ENCODE measurements at places on chromosomes 3 and 15. TPM values are rescaled to one million over a fixed set of nuclear protein-coding genes. Genes with fewer than 3 reads are reported as not detected.

DNA sequence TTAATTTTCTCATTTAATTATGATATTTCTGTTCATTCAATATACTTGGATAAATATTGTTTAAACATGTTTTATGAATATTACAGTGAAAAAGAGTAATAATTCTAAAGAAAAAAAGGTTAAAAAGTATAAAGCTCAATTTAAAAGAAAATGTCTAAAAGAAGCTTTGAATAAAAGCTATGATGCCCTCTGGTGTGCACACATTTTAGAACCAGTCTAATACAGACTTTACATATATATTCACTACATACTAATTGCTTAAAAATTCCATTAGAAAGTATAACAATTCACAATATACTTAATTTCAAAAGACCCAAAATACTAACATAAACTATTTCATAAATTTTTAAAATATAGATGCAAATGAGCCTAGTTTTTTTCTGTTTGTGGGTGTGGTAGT is 909.1 kb upstream of the ROBO1 start:
- DNase-seq = no peak

Gene SIDT1
- total RNA-seq = 11.4 TPM

Gene PLXND1
- total RNA-seq = 35.1 TPM

DNA sequence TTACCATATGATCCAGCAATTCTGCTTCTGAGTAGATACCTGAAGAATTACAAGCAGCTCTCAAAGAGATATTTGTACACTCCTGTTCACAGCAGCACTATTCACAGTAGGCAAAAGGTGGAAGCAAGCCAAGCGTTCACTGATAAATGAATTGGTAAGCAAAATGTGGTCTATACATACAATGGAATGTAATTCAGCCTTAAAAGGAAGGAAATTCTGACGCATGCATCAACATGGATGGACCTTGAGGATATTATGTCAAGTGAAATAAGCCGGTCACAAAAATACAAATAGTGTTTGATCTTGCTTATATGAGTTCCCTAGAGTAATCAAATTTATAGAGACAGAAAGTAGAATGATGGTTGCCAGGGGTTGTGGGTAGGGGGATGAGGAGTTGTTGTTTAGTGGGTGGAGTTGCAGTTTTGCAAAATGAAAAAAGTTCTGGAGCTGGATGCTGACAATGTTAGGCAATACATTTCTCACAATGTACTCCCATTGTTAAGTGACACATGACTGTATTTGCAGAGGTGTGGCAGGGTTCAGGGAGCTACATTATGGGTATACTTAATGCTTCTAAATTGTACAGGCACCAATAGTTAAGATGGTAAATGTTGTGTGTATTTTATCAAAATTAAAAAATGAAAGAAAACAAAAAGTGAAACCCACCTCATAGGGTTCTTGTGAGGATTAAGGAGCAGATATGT is 26.7 kb downstream of the SLC6A1 start:
- DNase-seq = no peak

DNA sequence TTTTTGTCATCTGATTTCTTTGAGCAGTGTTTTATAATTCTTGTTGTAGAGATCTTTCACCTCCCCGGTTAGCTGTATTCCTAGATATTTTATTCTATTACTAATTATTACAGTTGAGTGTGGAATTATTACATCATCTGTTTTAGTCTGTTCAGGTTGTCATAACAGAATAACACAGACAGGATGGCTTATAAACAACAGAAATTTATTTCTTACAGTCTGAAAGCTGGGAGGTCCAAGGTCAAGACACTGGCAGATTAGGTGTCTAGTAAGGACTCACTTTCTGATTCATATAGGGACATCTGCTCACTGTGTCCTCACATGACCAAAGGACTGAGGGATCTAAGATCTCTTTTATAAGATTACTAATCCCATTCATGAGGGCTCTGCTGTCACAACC is 121.3 kb upstream of the THBS1 start:
- no peak for DNase-seq

GRCh38 chr3:43650345-43650744 is 28.5 kb upstream of the ANO10 start:
- no peak for DNase-seq

DNA sequence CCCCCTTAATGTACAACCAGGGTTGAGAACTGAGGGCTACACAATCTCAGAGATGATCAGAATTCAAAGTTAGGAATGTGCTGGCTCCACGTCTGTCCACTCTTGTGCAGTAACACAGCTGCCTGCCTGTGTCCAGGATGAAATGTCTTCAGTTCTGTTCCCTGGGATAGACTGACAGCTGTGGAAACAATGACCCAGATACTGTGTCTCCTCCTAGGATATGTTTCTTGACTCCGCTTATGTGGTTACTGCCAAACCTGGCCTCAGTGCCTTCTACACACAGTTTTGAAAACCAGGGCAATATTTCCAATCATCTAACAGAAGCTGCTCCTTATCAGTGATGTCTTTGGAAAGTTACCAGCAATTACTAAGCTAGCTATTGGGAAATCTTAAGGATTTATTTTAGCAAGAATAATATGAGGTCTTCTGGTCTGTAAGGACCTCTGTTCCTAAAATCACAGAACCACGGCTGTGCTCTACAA is 67.6 kb downstream of the NOX5 start:
- no peak for DNase-seq

- no peak for DNase-seq
These were observed 77.6 kb upstream of the HRH1 start for GRCh38 chr3:11076711-11077110.

Gene UQCC5
- 0.68 TPM for total RNA-seq

Gene SLC12A1
- not detected for total RNA-seq

Gene CYP1A2
- total RNA-seq = not detected

DNA sequence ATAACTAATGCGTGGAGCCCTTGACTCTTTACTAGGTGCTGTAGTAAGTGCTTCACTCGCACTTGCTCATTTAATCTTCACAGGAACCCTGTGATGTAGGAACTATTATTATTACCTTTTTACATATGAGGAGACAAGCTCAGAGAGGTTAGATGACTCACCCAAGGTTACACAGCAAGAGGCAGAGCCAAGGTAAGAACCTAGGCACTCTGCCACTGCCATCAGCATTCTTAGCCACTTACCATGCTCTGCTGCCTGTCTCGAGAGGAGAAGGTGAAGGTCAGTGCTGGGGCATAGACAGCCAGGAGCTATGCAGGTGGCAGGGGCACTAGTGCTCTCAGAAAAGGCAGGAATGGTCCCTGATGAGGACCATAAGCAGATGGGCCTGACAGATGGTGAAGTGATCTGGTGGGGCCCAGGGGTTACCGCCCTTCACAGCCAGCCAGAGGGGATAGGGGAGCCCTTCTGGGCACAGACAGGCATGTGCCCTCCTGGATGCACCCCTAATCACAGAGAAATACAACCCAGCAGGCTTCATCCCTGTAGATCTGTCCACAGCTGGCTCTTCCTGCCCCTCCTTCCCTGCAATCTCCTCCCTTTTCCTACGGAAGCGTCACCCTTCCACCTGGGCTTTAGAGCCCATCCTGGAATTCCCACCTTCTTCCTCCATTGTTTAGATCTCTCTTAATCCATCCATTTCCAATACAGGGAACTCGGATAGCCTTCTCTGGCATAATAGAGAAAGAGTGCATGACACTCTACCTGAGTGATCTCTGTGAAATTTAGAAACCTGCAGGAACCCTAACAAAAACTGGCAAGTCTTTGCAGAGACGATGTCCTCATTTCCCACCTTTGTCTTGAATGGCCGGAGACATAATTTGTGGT is 26.9 kb downstream of the ABTB1 start:
- no peak for DNase-seq
